ENCODE measurements at places on chromosomes 6 and 20.

DNA sequence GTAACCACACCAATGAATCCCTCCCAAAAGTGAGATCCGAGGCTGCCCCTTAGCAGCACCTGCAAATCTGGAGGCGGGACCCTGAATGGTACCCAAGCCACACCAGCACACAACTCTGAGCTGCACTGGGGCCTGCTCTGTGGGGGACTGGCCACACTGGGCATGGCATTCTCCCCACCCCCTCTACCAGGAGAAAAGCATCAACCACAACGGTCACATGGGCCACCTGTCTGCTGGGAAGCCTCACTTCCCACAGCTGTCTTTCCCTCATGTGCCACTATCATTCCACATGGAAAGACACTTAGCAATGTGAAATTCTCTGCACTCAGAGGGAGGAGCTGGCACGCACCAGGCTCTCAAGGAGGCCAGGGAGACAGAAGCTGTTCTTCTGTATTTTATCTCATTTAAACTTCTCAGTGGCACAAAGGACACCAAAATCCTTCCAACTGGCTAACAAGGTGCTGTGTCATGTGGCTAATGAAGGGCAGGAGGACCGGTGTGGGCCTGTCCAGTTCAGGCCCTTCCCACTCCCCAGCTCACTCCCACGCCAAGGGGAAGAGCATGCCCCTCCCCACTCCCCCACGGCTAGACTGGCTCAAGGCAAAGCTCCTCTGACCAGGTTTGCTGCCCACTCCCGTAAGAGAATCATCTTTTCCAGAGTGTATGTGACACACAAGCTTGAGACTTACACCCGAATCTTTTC, 19.0 kb downstream of the YTHDF1 start:
- no peak for DNase-seq

DNA sequence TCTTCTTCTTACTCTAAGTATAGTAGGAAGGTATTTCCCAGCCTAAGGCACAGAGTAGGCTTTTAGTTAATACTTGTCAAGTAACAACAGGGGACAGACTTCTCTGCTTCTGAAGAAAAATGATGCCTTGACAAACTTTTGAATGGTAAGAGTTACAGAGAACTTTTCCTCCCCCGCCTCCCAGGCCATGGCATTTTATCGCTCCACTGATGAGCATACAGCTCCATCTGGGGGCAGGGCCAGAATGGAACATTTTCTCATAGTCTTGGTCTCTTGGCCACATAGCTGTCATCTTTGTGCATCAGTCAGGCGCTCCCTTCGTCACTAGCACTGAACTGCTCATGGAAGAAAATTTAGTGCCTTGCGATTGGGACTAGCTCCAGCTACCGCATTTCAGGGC, 1066.8 kb upstream of the CITED2 start:
- no peak for DNase-seq

DNA sequence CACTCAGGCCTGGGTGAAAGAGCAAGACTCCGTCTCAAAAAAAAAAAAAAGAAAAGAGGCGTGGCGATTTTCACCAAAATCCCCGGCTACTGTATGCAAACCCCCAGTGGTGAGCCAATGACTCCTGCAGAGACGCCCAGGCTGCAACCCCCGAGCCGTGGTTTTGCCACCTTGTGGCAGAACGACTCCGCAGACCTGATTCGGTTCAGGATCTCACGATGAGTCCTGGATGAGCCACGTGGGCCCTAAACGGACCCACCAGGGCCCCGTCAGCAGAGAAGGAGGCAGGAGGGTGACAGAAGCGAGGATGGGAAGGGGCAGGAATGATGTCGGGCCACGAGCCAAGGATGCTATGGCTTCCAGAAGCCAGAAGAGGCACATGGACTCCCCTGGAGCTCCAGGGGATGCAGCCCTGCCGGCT, 42.5 kb downstream of the SLC2A4RG start:
- DNase-seq = no peak

GRCh38 chr20:59000326-59000725, 6.7 kb downstream of the CTSZ start:
- no peak for DNase-seq

- no peak for DNase-seq
Observed at GRCh38 chr6:131003488-131004386, 59.3 kb downstream of the EPB41L2 start.

DNA sequence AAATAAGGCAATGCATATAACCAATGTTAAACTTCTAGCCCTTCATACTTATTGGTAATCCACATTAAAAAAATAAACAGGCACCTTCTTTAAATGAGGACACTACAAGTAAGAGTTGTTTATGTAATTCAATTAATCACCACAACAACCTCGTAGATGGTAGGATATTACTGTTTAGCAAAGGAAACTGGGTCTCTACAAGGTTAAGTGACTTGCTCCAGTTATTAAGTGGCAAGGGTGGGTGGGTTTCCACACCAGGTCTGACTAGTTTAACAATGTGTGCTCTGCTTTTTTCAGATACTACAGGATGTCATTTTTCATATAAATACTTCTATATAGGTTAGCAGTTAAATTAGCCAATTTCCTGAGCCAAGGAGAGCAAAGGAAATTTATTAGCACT, 129.1 kb downstream of the MAN1A1 start:
- DNase-seq = no peak

GRCh38 chr6:10901770-10902169, 14.9 kb downstream of the SYCP2L start:
- no peak for DNase-seq

All from cortex of kidney (tissue), 1 donor.